ENCODE measurements at places on chromosomes 2 and 18.
A peak's percentile ranks its signal among the peaks of the same experiment; 100 is the strongest.

DNA sequence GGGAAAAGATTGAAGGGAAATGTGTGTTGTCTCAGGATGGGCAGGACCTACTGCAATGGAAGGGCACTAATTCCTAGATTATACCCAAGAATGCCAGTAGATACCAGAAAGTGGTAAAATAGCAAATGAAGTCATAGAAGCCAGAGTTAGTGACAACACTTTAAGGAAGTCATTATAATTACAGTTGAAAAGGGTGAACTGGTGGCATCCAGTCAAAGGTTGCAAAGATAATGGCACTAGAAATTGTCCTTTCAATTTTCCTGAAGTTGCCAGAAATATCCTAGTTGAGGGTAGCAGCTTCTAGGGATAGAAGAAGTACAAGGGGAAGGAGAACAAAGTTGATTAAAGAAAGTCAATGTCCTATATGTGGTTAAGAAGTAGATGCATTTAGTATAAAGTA is 68.8 kb upstream of the GLS start:
- DNase-seq, result no peak

DNA sequence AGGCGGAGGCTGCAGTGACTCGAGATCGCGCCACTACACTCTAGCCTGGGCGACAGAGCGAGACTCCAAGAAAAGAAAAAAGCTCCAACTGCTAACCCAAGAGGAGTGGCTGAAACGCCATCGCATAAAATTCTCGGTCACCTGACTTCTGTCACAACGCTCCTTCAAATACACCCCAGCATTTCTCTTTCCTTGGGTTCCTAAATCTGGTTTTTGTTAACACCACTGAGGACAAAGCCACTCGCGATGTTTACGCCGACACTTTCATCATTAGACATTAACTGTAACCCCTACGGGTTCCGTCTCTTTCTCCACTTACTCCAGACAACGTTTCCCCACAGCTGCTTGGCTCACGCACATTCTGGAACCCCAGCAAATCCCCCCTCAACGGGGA is 679 bp downstream of the CLK1 start:
- peak; percentile 42 for DNase-seq

DNA sequence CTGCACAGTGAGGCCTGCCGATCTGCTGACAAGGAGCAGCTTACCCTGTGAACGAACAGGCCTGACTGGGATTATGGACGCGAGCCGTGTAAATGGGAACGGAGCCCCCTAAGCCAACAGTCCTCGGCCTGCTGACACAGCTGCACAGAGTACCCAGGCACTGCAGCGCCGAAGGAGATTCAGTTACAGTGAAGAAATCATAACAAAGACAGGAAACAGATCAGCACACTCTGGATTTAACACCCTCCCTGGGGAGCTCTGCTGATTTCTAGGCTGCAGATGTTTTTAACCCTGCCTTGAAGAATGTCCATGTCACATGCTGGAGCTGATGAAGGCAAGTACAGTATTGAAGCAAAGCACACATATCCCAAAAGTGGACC is 43.4 kb downstream of the COLEC12 start:
- no peak for DNase-seq

DNA sequence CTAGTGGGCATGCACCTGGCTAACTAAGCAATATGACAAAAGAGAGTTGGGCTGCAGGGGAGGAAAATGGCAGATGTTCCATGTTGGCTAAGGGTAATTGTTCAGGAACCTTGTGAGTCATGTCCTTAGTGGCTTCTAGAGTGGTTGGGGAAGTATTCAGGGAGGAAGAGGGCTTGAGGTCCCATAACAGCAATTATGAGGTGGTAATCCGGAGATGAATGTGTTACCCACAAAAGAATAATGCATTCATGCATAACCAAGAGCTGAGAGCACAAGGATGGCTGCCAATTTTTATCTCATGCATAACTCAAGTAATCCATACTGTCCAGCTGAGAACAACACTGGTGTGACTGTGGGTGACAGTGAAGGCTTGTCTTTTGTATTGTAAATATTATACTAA is 42.9 kb downstream of the TMEFF2 start:
- no peak for DNase-seq

GRCh38 chr2:215537611-215538010 is 101.7 kb upstream of the FN1 start:
- DNase-seq, result no peak

DNA sequence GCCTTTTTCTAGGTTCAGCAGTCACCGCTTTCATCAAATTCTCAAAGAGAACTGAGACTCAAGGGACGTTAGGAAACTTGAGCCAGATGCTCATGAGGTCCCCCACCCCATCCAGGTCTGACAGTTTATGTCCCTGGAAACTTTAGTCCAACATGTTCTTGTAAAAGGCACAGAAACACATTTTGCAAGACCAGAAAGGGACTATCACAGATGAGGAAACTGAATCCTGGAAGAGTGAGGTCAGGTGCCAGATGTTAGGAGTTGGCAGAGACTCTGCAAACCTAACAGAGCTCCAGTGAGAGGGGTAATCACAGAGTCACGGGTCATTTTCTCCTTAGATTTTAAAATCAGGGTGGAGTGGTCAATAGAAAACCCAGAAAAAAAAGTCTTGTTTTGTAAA is 76.6 kb downstream of the RDH14 start:
- no peak for DNase-seq

DNA sequence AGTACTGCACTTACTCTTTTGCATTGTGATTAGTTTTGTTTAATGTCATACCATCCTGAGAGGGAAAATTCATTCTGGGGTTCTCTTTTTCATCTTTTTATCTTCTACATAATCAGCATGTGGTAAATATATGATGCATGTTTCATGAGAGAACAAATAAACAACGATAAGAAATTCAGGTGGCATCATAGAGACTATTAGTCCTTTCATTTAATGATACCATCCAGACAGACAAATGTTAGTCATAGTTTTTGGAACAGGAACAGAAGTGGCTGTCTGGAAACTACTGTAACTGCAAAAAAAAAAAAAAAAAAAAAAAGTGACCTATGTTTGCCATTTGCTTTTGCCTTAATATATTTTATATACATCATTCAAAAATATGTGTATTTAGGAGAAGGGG is 761.0 kb downstream of the EPHA4 start:
- no peak for DNase-seq

DNA sequence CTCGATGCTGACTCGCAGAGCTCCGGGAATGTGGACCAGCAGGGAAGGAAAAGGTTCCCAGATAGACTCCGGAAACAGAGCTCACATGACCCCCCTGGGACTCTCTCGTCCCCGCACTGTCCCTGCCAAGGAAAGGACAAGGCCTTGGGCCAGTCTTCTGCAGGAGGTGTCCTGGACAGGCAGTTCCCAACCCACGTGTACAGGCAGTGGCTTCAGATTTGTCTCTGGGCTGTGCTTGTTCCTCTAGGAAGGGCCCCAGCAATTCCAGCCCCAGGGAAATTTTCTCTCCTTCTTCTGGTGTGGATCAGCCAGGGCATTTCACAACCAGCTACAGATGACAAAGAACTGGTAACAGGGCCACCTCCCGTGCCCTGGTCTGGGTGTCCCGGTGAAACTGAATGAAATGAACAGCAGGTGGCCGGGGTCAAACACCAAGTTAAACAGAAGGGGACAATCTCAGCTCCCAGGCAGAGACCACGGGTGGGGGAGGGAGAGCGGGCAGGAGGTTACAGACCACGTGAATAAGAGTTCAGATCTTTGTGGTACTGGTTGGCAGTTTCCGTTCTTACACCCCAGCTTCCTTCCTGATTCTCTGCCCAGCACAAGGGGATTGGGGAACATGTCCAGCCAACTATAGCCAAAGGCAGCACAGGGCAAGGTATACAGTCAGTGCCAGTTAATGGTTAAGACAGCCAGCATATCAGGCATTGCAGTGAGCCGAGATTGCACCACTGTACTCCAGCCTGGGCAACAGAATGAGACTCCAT is 52.2 kb upstream of the CAB39 start:
- peak; percentile 42 for DNase-seq

DNA sequence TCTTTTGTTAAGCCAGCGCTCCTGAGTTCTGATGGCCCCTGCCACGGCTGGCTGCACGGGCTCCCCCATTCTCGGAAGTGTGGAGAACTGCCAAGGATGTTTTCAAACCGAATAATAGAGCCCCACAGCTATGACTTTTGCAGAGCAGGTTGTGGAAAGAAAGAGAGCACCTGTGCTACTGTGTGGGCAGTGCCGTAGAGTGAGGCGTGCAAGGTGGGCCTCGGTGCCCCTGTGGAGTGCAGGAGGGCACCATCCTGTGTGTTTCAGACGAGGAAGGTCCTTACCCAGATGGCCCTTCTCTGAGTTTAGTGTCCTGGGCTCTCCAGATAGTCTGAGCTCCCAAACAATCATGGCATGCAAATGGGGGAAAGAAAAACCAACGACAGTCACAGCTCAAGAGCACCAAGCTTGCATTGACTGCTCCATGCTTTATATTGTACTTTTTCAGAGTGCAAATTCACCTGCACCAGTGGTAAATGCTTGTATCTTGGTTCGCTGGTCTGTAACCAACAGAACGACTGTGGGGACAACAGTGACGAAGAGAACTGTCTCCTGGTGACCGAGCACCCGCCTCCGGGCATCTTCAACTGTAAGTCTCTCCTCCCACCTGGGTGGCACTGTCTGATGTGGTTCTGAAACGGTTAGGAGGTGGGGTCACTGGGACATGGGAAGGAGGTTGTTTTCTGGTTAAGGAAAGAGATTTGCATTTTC is 219.4 kb downstream of the LDLRAD4 start:
- peak; percentile 62 for DNase-seq
